Left lung (tissue), 14 donors: ENCODE measurements at places on chromosomes 1 and 21.

DNA sequence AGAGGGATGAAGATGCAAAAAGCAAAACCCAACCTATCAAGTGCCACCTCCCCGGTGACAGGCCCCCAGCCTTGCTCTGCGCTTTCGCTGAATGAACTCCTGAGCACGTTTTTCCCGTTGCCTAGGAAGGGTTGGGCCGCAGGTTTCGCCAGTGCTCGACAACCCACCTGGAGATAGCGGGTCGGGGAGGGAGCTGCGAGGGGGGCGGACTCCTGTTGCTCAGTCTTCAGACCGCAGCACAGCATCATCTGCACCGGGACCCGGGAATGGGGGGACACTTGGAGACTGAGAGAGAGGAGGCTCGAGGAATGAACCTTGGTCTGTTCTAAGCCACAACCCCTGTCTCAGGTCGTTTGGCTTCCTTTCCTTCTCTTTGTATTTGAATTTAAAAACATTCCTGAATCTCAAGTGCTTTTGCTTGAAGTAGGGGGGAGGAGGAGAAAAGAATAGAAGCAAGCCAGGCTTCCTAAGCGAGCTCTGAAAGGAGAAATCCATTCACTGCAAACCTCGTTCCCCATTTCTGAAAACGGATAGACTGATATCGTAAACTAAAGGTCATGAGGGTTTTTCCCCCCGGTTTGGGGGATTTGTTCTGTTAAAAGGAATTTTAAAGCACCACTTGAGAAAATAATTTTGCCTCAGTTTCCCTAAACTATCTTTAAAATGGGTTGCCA lies 1.2 kb downstream of the AK5 start:
- DNase-seq, result no peak

GRCh38 chr1:214164173-214164572 lies 116.8 kb upstream of the SMYD2 start:
- no peak for DNase-seq

GRCh38 chr1:204461331-204462228 lies 33.0 kb downstream of the PIK3C2B start:
- no peak for DNase-seq

DNA sequence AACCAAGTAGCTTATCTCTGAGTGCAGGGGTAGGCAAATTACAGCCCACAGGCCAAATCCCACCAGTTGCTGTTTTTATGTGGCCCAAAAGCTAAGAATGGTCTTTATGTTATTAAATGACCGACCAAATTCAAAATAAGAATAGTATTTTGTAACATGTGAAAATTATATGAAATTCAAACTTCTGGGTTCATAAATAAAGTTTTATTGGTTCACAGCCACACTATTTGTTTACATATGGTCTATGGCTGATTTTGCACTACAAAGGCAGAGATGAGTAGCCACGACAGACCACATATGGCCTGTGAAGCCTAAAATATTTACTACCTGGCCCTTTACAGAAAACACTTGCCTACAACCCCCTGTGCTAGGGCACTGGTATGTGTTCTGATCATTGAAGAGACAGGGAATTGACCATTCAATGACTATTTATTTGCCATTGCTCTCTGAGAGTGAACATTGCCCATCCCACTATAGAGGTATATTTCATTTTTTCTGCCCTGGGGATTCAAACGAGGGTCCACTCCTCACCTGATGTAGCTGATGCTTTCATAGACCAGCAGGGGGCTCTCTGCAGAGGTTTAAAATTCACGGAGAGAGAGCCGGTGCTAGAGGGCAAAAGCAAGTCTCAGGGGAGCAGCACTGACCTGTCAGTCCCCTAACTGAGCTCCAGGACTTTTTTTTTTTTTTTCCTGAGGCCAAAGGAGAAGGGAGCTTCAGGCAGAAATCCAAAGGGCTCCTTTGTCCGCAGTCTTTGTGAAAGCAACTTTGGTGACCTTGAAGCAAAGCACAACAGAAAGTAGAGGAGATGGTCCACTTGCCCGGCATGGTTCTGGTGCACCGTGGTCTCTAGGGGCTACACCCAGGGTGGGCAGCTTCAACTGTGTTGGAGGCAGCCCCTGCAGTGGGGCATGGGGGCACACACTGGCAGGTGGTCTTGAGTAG lies 7.3 kb upstream of the GNL2 start:
- DNase-seq, result peak; percentile 28

- DNase-seq, result no peak
Measured at GRCh38 chr1:202945483-202945882, 12.6 kb downstream of the ADIPOR1 start.

- no peak for DNase-seq
Measured at GRCh38 chr1:23553231-23554126, 5.8 kb downstream of the ID3 start.

DNA sequence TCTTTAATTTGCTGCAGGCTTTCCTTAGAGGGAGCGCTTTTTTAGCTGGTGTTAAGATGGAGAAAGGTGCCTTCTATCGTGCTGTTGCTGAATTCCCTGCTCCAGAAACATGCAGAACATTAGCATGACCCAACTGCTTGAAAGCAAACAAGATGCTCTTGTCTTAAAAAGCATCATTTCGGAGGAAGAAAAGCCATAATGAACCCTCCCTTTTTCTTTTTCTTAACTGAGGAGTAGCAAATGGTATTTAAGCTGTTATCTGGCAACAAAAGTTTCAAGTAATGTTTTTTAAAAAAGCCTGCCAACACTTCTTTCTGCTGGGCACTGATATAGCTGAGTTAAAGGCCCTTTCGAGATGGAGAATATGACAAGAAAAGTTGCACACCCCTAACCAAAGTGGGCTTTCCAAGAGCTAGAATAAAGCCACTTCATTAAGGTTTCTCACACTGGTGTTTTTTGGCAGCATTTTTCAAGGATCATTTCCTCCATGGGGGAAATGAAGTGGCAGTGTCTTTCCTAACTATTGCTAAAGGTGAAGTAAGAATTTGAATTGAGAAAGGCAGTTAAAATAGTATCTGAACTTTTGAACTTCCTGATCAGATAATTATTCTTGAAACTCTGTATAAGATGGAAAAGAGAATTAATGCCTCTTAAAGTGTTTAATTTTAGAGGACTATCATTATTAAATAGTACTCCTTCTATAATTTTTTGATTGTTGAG lies 38.8 kb downstream of the ST6GALNAC5 start:
- DNase-seq, result no peak

DNA sequence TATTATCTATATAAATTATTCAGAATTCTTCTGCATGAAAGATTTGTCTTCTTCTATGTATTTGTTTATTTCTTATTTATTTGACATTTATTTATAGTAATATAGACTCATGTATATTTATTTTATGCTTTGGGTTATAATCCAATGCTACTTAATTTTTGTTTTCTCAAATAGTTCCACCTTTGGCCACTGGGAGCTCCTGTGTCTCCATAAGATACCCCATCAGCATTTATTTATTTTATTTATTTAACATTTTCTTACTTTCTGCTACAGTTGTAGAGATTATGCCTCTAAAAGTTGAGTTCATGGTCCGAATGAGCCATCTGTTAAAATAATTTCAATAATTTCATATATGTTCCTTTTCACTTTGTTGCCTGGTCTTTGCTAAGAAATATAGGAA lies 289.4 kb downstream of the ADGRL2 start:
- DNase-seq, result no peak

DNA sequence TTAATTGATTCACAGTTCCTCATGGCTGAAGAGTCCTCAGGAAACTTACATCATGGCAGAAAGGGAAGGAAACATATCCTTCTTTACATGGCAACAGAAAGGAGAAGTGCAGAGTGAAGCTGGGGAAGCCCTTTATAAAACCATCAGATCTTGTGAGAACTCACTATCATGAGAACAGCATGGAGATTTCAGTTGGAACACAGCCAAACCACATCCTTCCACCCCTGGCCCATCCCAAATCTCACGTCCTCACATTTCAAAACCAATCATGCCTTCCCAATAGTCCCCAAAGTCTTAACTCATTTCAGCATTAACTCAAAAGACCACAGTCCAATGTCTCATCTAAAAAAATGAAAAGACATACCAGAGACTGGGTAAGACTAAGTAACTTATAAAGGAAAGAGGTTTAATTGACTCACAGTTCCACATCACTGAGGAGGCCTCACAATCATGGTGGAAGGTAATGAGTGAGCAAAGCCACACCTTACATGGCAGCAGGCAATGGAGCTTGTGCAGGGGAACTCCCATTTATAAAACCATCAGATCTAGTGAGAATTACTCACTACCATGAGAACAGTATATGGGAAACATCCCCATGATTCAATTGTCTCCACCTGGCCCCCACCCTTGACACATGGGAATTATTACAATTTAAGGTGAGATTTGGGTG lies 105.2 kb downstream of the MRPL39 start:
- DNase-seq, result no peak

- no peak for DNase-seq
Measured at GRCh38 chr1:69569576-69570328, 2.0 kb downstream of the LRRC7 start.

- DNase-seq, result no peak
Measured at GRCh38 chr1:86505564-86505902, 36.8 kb downstream of the CLCA1 start.

GRCh38 chr21:37402251-37402867 lies 35.8 kb downstream of the DYRK1A start:
- DNase-seq, result no peak

- DNase-seq, result no peak
Measured at GRCh38 chr1:204087893-204088528, 15.1 kb downstream of the SOX13 start.

DNA sequence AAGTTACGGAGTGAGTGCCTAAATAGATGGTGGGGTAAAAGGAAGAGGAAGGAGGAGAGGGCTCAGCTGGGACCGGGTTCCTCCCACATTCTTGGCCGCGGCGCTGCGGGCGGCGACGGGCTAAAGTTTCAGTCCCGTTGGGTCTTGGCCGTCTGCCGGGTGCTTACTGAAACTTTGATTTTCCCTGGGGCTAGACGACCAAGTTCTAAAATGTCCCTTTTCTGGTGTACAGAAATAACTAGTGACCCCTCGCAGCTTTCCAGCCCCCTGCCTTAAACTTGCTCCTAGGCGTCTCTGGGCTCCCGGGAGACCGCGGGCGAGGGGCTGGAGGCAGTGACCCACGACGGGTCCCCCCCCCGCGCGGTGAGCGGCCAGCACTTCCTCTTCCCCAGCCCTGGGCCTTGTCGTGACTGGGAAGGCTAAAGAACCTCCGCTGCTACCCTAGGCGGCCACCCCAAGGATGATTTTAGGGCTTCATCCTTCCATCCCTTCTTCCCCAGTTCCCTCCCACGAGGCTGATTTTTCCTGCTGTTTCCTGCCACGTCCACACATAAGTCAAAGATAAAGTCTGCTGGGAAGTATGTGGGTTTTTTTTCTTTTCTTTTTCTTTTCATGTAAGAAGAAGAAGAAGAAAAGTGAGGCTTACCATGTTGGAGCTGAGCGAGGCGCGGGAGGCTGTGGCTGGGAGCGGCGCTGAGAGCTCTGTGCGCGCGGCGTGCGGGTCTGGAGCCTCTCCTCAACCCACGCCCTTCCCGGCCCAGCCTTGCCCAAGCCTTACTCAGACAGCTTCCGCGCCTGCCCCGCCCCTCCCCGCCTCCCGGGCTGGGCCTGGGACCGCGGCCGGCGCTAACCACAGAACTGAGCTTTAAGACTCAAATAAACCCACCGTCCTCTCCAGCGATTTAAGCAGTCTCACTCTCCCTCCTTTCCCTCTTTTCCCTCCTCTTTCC lies at the start of gene S100A11:
S100A11 (minus strand) TSS at position 738 of the 950 bp plus-strand sequence; CDS start at position 649, 89 bp downstream.
- peak; percentile 71 for DNase-seq
